Transverse colon (tissue), 4 donors: ENCODE measurements at places on chromosomes 12 and 14.
A peak's percentile ranks its signal among the peaks of the same experiment; 100 is the strongest.

- DNase-seq = no peak
These were observed 24.7 kb upstream of the RAP1B start for GRCh38 chr12:68585966-68586365.

- DNase-seq = no peak
These were observed 482.8 kb upstream of the TBX3 start for GRCh38 chr12:115166698-115167315.

- no peak for DNase-seq
These were observed 2.7 kb downstream of the PPP4R4 start for GRCh38 chr14:94176808-94177207.

DNA sequence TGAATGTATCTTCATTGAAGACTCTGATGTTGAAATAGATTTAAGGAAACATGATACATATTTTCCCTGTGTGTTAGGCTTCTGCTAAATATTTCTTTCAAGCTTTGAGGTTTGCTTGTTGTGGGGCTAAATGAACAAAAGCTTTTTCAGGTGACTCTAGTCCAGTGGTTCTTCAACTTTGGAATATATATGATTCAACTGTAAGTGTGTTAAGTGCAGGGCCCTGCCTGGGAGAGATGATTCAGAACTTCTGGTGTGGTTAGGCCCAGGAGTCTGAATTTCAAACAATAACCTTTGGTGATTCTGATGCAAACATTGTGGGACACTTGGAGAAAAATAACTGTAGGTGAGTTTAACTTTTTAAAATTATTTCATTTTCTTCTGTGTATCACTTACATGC lies 93.0 kb downstream of the TRHDE start:
- no peak for DNase-seq

DNA sequence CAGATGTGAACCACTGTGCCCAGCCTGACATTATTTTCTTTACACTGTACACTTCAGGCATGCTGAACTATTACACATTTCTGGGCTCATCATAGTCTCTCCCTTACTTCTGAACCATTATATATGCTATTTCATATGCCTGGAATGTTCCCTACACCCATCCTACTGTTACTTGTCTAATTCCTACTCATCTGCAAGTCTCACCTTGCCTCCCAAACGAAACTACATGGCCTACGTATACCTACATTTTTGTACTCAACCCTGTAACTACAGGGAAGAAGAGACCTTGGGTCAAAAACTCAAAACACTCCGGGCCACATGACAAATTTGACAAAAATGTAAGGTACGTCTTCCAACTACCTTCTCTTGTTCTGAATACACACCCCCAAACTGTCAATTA lies 9.5 kb upstream of the EEA1 start:
- no peak for DNase-seq

DNA sequence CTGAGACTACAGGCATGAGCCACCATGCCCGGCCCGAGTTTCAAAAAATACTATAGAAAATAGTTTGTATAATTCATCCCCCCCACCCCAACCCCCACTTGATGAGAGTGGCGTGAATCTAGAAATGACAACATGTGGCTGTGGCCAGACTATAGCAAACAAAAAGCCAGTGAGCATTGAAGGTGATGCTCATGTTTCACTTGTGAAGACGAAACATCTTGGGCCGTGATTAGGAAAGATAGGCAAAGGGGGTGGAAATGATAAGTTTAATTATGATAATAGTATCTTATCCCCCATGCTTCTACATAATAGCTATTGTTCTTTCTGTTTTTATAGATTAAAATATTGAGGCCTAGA lies 8.5 kb downstream of the BORCS5 start:
- no peak for DNase-seq

DNA sequence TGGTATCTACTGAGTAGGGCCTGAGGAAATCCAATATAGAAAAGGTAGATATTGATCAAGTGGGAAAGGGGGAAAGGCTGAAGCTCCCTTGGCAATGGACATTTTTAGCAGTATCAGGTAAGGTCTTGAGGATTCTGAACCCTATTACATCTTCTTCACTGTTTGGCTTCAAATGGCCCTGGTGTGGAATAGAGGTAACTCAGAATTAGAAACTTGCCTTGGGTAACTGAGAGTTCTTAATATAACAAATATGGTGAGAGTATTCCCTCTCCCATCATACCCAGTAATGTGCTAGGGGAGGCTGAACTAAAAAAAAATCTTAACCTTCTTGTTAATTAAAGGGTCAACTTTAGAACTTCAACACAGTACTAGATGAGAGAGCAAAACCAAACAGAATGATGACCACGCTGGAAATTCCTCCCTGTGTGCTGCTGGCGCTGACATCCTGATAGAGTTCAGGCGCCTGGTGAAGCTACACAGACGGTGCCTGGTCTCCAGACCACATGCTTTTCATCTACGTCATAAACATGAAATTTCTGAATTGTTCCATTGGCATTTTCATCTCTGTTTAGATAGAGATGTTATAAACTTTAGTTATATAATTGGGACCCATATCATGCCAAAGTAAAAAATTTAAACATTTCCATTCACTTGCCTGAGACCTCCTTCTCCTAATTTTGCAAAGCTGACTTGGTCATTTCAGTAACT lies 128.3 kb downstream of the AKAP6 start:
- DNase-seq = peak; percentile 21
